ENCODE measurements at places on chromosomes 1 and 21.

- DNase-seq, result no peak
Measured at GRCh38 chr1:232550007-232550406, 79.9 kb downstream of the SIPA1L2 start.

- DNase-seq, result peak; percentile 25
Measured at GRCh38 chr1:210232511-210233215, at the start of gene SERTAD4. SERTAD4 (plus strand) TSS chr1:210232796; CDS start chr1:210237961, 5,165 bp downstream.

GRCh38 chr1:198290089-198290683 lies 133.4 kb downstream of the NEK7 start:
- no peak for DNase-seq

DNA sequence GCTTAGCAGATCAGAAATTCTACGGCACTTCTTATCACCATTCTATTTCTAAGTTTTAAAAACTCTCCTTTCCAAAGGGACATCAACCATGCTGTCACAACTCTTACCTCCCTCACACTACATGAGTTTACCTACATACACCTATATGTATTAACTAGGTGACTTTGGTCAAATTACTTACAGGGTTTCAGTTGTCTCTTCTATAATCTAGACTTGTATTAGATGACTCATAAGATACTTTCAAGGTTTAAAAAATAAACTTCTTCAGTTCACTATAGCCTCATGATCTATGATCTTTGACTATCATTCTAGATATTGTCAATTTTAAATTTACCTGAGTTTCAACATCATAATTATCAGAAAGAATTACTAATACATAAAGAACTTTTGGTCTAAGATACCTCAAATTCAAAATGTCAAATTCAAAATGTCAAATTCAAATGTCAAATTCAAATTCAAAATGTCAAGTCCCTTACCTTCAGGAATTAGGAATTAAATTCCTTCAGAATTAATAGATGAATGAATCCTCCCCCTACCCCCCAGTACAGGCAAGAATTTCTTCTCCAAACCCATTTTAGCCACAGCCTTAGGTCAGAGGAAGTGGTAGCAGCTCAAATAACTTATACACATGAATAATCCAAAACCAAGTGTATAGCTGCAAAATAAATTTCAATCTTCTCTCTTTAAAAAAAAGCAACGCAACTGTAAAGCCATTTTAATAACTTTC lies 31.1 kb downstream of the OTUD7B start:
- DNase-seq, result no peak

- DNase-seq, result no peak
Measured at GRCh38 chr1:2441746-2442145, 29.4 kb upstream of the PEX10 start.

GRCh38 chr1:206703661-206704060 lies 19.0 kb downstream of the MAPKAPK2 start:
- DNase-seq, result no peak

DNA sequence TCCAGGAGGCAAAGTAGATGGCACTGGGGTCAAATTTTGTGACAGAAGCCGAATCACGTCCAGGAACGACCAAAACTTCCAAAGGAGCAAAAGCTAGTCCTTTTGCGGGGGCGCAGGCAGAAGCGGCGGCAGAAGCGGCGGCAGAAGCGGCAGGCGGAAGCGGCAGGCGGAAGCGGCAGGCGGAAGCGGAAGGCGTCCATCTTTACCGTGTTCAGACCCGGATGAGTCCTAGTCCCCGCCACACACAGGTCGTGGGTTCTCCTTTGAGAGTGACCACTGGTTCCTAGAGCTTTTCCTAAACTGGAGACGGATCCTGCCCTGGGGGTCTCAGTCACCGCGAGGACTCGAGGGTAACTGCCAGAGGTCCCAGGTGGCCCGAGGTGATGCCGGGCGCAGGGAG lies 53.6 kb downstream of the POFUT2 start:
- DNase-seq, result no peak

DNA sequence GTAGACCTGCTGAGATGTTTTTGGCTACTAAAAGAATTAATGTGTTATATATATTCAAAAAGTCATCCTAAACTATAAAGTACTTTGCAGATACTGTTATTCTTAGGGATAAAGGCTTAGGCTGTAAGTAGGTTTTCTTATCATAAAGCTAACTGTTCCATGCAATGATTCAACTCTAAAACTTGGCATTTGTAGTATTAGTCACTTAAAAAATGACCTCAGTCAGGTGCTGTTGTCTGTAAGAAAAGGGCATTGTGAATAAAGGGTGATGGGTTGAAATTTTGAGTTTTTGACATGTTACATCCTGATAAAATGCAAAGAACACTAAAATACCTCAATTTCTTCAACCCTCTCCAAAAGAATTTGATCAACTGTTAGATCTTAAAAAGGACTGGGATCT lies 32.9 kb downstream of the ADCY10 start:
- no peak for DNase-seq

DNA sequence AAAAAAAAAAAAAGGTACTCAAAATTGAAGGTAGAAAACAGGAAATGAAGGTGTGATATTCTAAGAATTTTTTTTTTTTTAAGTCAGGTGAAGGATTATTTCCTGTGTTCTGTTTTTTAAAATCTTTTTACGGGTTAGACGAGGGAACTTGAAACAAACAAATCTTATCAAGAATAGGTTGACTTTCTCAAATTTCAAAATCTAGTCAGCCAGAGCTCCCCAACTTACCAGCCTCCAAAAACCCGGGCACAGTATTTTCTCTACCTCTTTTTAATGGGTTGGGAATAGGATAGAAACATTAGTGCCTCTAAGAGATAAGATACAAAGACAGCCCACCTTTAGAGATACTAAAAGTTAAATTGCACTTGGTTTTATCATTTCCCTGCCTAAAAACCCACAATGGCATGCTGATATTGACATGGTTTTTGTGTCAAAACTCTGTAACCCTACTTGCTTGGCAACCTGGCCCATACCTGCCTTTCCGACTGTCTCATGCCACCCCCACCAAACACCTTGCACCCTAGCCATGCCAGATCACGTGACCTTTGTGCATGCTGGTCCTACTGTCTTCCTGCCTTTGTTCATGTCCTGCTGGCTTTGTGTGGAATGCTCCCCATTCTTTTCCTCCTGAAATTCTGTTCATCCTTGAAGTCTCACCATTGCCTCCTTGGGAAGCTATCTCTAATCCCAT lies 4.2 kb downstream of the RCAN3 start:
- no peak for DNase-seq

DNA sequence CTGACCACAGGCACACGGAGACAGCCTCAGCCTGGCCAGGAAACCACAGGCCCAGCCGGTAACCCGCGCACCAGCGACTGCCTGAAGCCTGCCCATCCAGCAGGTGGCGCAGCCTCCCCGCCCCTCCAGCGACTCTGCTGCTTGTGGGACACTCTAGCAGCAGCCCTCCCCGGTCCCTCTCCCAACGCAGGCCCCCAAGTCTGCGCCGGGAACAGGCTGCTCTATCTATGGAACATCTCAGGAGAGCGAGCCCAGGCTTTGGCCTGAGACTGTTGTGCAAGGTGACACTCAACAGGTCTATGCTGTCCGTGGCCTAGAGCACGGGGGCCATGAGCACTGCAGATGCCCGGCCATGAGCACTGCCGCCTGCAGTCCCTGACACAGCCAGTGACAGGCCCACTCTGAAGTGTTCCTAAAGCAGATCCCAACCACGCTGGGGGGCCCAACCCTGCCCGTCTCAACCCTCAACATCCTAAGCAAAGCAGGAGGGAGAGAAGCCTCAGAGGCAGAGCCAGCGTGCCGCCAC lies 28.4 kb downstream of the WDR4 start:
- DNase-seq, result peak; percentile 7

DNA sequence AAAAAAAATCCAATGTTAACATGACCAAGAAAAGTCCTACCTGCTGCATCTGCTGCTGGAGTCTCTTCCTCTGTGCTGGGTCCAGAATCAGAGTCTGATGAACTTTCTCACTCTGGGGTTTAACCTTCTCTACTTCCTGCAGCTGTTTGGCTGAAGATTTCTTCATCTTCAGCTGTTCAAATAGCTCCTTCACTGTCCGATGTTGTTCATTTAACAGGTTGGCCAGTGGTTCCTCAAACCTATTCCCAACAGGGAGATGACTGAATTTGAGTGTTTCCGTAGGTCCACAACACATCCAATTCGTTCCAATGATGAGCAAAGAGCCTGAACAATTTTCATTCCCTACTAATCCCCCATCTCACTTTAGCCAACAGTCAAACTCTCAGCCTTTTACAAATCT lies 79.4 kb downstream of the GON4L start:
- no peak for DNase-seq

DNA sequence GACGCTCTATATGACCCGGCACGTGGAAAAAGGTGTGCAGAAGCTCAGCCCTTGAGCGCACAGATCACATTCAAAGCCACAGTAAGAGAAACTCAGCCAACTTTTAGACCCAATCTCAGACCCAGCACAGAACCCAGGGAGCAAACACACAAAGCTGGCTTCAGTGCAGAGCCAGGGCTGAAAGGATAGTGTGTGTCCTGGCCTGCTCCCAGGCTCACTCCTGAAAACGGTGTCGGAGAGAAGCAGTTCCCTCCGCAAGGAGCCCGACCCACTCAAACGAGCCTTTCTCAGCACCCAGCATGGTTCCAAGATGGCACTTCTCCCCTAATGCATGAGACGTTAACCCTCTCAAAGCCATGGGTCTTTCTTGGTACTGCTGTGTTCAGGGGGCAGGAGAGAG lies 39.6 kb downstream of the CASZ1 start:
- DNase-seq, result no peak

DNA sequence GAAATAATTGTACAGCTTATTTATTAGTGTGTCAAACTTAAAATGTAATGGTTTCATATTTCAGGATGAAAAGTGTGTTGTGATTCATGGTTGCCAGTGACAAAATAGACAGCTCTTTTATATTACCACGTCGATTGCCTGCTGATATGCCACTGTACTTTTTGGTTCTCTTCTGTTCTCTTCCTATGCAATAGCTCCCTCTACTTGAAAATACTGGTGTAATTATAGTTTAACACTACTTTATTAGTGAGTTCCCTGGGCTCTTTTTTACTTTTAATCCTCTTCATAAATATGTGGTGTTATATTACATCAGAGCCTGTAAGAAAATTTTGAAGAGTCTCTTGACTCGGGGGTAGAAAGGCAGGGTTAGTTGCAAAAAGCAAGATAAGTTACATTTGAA lies 111.3 kb downstream of the PATJ start:
- peak; percentile 30 for DNase-seq

DNA sequence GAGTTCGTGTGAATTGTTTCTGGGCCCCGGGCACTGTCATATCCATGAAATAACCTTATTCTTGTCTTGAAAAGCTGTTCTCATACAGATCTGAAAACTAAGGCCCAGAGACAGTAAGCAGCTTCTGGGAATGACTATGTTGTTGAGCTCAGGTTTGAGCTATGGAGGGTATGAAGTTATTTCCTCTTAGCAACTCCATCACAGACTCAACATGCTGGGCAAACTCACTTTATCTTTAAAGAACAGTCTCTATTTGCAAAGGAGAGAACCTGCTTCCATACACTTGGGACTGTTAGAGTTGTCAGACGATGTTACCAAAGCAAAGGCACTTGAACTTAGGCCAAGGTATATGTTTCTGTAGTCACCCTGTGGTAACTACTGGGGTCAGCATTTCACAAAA lies 90.0 kb downstream of the GPR88 start:
- DNase-seq, result no peak

- no peak for DNase-seq
Measured at GRCh38 chr1:39894884-39895495, 6.7 kb downstream of the MYCL start.

DNA sequence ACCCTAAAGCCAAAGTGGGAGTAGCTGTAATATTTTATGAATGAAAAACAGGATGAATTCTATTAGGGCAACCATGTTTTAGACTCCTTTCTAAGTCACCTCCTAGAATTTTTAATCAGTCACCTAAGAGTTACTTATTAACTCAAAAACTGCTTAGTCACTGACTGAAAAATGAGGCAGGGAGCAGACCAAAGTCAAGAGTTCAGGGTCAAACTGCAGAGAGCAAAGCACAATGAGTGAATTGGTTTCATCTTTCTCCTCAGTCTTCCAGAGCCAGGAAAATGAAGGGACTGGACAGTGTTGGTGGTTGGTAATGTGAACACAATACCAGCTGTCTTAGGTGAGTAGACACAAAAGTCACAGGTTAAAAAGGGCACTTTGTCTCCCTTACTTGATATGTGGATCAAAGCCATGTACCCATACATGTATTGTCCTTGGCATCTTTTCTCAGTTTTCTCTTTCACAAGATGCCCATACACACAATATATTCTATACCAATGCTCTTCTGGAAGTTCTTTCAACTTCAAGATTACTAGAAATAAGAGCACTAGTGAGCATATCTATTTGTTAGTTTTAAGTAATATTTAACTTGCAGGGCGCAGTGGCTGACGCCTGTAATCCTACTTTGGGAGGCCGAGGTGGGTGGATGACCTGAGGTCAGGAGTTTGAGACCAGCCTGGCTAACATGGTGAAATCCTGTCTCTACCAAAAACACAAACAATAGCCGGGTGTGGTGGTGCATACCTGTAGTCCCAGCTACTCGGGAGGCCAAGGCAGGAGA lies 42.2 kb downstream of the ATP1B1 start:
- DNase-seq, result no peak

- no peak for DNase-seq
Measured at GRCh38 chr1:6065093-6065858, 19.6 kb downstream of the KCNAB2 start.

DNA sequence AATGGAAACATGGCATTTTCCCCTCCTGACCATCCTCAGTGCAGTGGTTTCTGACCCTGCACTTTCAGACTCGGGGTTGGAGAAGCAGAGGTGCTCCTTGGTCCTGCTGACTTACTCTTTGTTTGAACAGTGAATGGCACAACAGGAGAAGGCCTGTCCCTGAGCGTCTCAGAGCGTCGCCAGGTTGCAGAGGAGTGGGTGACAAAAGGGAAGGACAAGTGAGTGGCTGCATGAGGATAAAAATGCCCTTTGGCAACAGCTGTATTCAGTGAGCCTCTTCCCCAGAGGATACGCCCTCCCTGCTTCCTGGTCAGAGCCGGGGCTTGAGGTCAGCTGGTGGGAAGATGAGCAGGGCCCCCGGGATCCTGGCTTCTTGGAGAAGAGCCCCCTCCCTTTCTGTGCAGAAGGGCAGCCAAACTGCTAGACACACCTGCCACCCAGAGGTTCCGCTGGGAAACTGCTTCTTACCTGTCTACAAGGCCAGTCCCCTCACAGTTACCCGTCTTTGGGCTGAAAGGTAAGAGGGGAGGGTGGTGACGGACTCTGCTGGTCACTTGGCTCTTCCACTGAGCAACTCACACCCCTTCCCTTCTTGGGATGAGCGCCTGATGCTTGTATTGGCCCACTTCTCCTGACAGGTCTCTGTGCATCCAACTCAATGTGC lies 16.6 kb downstream of the NPL start:
- DNase-seq, result no peak

Data from kidney capillary endothelial cell (primary cell).